ENCODE measurements at places on chromosomes 13 and 19. TPM values are rescaled to one million over a fixed set of nuclear protein-coding genes. Genes with fewer than 3 reads are reported as not detected.

PSG3 gene
- not detected for total RNA-seq

LHB gene
- not detected for total RNA-seq

RUBCNL gene
- 0.59 TPM for total RNA-seq

STOML3 gene
- total RNA-seq = not detected

CD33 gene
- total RNA-seq = not detected

ITGBL1 gene
- total RNA-seq = 52.2 TPM

SETDB2 gene
- 7.6 TPM for total RNA-seq

KLK14 gene
- not detected for total RNA-seq

PSG7 gene
- total RNA-seq = not detected

EXOC3L2 gene
- total RNA-seq = not detected

PLK5 gene
- total RNA-seq = not detected

DKKL1 gene
- not detected for total RNA-seq

MBD3L2 gene
- total RNA-seq = not detected

DLL3 gene
- total RNA-seq = 0.39 TPM

PEX11G gene
- total RNA-seq = 2.5 TPM

TEKTIP1 gene
- total RNA-seq = not detected

All from subcutaneous preadipocyte (primary cell).